ENCODE measurements at places on chromosomes 4 and X.
A peak's percentile ranks its signal among the peaks of the same experiment; 100 is the strongest.

- DNase-seq = peak; percentile 17
These were observed 114.0 kb downstream of the RBM47 start for GRCh38 chr4:40515398-40516293.

- DNase-seq = peak; percentile 47
These were observed 96.7 kb downstream of the CORIN start for GRCh38 chr4:47741200-47741599.

DNA sequence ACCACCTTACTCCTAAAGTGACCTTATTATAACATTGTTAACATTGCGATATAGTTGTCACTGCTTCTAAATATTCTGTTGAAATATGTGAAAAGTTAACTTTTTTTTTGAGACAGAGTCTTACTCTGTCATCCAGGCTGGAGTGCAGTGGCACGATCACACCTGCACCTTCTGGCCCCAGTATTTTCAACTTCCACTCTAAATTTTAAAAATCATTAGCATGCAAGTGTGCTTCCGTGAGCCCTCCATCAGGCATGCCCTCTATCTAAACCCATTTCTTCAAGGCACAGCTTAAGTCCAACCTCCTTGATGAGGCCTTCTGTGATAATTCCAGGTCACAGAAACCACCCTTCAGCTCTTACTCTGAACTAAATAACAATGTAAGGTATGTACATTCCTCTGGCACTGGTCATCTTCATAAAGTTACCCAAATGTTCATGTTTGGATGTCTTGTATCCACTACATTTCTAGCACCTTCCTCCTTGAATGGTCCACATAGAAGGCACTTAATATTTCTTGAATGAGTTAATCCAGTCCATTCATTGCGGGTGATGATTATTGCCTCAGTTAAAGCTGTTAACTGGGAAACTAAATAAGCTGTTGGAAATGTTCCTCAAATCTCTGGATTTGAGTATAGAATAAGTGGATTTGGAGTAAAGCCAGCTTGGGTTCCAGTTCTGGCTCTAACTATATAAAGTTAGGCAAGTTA is 38.6 kb upstream of the TMEM131L start:
- peak; percentile 80 for DNase-seq

DNA sequence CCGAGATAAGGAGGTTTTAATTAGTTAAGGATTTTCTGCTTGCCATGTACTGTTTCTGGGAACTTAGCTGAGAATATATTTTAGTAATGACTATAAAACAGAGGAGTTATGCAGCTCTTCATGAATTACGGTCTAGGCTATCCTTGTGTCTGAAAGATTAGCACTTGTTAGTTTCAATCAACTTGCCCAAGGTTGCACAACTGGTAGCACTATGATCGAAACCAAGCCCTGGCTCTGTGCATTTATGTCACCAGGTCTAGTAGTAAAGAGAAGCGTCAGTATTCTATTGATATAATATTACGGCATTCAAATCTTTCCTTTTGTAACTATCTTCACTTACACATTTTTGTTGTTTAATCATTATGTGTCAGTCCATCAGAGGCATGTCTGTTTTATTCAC is 176.0 kb downstream of the TLL1 start:
- DNase-seq = no peak

DNA sequence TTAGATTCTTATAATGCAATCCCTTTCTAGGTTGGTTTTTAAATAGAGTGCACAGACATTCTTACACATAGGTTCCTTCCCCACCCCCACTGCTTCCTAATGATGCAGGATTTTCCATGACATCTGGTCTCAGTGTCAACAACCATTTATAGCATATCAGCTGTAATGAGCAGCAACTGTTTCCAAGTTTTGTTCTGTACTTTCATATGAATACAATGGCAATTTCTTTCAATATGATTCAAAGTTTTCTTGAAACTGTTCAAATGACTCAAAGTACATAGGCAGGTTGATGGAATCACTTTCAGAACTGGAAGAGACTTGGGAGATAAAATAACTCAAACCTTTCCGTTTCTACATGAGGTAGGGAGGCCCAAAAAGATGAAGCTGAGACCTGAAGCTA is 220.7 kb downstream of the CAMK2D start:
- peak; percentile 49 for DNase-seq

DNA sequence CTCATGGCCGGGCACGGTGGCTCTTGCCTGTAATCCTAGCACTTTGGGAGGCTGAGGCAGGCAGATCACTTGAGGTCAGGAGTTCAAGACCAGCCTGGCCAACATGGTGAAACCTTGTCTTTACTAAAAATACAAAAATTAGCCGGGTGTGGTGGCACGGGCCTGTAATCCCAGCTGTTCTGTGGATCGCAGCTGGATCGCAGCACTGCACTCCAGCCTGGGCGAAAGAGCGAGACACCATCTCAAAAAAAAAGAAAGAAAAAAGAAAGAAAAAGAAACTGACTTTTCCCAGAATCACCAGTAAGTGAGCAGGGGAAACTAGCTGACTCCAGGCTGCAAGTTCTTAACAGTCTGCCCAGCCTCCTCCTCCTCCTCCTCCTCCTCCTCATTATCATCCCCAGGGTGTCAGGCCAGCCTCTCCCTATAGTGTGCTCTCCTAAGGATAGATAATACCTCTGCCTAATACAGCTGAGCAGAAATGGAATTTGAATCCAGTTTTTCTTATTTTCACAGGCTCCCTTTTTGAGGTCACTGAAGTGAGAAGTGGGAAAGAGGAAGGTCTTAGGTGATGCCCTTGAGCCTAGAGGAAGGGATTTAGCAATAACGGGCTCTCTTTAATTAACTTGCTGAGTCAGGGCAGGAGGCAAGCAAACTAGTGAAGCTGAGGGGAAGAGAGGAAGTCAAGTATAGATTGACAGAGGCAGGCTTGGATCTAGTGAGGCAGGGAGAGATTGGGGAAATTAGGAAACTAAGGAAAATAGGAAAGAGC is 11.8 kb upstream of the ELF2 start:
- peak; percentile 25 for DNase-seq

DNA sequence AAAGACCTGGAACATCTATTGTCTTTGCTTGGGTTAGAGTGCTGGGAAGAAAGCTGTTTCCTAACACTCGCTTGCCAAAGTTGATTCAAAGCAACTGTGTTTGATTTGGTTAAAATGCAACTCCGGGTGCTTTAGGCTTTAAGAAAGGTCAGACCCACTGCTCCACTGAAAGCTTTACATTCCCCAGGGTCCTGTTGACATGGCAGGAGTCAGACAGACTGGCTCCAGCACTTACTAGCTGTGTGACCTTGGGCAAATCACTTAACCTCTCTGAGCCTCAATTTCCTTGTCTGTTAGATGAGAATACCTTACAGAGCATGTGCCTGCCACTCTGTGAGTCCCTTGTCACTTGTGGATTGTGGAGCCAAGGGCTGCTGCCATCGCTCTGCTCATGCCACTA is 39.0 kb downstream of the DGKK start:
- no peak for DNase-seq

- DNase-seq = peak; percentile 81
These were observed 37.4 kb downstream of the OCRL start for GRCh38 chrX:129577473-129577872.

- DNase-seq = no peak
These were observed 140.1 kb upstream of the SMIM31 start for GRCh38 chr4:164613792-164614191.

GRCh38 chr4:19791422-19792123 is 460.1 kb upstream of the SLIT2 start:
- DNase-seq = peak; percentile 47

- DNase-seq = peak; percentile 37
These were observed 189.7 kb upstream of the SLIT2 start for GRCh38 chr4:20062054-20062453.

- DNase-seq = peak; percentile 3
These were observed 121.5 kb downstream of the PPEF1 start for GRCh38 chrX:18828832-18829404.

- peak; percentile 69 for DNase-seq
These were observed 137.6 kb downstream of the NPNT start for GRCh38 chr4:106032851-106033286.

- DNase-seq = no peak
These were observed 118.9 kb downstream of the KLHL4 start for GRCh38 chrX:87636533-87636932.

DNA sequence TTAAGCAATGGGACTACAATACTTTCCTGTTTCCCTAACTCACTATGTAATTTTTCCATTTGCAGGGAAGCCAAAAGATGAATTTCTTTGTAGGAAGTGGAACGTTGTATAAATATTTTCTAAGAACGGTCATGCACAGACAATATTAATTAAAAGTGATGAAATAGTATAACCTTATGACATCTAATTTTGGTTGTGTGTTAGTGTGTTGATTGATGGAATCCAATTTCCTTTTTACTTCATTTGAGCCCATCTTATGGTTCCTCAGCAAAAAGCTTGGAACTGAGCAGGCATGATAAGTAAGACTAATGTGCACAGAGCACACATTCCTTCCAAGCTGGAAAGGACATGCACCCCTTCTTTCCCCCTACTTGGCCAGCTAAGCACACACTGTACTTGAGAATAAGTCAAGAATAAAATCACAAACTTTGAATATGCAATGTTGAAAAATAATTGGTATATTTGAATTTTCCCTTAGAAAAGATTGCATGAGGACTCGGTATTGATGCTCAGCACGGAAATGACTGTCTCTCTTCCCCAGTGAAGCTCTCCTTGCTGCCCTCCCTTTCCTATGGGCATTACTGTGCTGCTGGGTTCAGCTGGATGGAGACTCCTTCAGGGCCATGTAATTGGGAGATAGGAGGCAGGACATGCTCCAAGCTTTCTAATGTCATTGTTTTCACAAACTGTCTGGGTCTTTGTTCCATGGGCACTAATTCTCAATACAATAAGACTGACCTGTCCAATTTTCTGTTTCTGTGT is 19.2 kb upstream of the PDLIM3 start:
- DNase-seq = no peak

GRCh38 chr4:74547042-74547441 is 102.1 kb downstream of the AREG start:
- no peak for DNase-seq

GRCh38 chrX:135421932-135422809 is at the start of gene SMIM10L2A:
Gene SMIM10L2A, plus strand, starts transcription at chrX:135421944. Its CDS starts 188 bp downstream, at chrX:135422132.
- DNase-seq = no peak

DNA sequence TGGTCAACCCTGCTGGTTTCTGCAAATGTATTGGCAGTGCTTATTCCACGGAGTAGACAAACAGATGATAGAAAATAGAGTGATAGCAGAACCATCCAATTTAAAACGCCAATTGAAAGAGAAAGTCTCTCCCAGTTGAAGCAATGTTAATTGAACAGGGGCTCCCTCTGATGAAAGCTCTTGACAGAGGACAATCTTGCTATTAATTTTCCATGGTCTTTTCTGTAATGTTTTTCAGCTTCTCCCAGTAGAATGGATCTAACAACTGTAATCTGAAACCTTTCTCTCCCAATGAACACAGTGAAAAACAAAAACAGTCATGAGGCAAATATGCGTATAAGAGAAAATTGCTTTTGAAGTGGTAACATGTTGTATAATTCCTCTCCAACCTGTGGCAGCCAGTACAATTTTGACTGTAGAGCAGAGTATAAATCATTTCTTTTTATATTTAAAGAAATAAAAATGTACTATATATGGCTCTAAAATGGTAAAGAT is 225.1 kb upstream of the GALNTL6 start:
- DNase-seq = no peak

DNA sequence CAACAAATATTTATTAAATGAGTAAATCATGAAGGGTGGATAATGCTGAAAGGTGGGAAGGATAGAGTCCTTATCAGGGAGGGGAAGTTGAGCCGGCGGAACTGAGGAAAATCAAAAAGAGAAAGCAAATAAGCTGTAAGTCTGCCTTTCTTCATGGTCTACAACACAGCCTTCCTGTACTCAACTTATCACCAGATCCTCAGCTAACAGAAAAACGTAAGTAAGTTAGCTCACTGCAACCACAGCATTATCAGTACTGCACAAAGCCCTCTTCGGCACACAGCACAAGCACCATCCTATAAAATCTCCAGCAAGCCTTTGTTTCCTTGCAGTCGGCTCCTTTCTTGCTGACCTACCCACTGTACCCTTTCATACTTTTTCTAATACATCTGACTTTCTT is 70.3 kb downstream of the CRMP1 start:
- no peak for DNase-seq

GRCh38 chr4:77187322-77187721 is 30.3 kb downstream of the CCNG2 start:
- DNase-seq = no peak

DNA sequence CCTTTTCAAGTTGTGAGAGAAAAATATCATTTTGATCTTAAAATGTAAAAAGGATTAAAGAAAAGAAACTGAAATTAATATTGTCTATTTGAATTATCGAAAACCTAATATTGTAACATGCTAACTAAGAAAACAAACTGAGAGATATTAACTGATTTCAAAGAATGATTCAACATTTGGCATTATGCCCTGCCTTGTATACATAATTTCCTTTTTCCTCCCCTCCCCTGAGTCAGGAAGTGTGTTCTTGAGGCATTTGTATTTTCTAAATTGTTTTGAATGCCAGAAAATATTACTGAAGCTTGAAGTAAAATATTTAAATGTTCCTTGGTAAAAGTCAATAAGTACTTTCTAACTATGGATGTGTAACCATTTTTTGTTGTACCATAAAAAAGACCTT is 49.4 kb downstream of the RPS6KA3 start:
- DNase-seq = peak; percentile 63

- no peak for DNase-seq
These were observed 99.5 kb downstream of the ARHGAP6 start for GRCh38 chrX:11566173-11566572.

- DNase-seq = no peak
These were observed 110.9 kb downstream of the HDAC8 start for GRCh38 chrX:72461766-72462165.

GRCh38 chr4:138053641-138054301 is 188.4 kb downstream of the SLC7A11 start:
- DNase-seq = peak; percentile 94

DNA sequence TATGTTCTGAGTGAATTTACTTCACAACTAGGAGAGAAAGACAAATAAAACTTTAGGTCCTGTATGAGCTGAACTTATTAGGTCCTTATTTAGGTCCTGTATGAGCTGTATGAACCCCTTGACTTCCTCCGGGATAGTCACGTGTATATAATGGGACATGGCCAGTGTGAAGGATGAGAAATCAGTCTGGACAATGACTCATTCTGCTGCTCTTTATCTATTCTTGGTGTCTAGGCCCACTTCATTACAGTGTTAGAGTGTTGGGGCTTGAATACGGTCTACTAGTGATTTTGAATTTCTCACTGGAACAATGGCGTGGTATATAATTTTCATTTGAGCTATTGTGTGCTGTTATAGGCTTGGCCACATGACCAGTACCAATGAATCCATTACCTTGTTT is 21.9 kb downstream of the STK26 start:
- DNase-seq = no peak

GRCh38 chrX:101658661-101659491 is 774 bp downstream of the ARMCX2 start:
- peak; percentile 67 for DNase-seq

All from EH (cell line).